ENCODE measurements at places on chromosomes 16 and 17.

DNA sequence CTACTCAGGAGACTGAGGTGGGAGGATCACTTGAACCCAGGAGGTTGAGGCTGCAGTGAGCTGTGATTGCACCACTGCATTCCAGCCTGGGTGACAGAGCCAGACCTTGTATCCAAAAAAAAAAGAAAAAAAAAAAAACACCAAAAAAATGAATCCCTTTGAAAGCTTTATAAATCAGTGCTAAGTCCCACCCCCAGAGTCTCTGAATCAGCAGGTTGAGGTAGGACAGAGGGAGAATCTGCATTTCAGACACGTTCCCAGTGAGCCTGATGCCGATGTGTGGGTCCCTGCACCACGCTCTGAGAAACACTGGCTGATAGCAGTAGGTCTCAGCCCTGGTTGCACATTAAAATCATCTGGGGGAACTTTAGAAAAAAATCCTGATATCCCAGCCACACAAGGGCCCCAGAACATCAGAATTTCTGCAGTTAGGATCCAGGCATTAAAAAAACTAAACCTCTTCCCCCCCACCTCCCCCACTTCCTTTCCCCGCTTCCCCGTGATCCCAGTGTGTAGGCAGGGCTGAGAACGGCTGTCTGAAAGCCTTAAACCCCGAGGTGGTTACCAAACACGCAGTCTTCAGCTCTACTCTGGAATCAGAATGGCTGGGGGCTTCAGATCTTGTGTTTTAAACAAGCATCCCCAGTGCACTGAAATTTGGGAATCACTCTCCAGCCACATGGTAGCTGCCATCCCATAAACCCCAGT is 27.3 kb upstream of the GPRC5B start:
- DNase-seq = no peak

DNA sequence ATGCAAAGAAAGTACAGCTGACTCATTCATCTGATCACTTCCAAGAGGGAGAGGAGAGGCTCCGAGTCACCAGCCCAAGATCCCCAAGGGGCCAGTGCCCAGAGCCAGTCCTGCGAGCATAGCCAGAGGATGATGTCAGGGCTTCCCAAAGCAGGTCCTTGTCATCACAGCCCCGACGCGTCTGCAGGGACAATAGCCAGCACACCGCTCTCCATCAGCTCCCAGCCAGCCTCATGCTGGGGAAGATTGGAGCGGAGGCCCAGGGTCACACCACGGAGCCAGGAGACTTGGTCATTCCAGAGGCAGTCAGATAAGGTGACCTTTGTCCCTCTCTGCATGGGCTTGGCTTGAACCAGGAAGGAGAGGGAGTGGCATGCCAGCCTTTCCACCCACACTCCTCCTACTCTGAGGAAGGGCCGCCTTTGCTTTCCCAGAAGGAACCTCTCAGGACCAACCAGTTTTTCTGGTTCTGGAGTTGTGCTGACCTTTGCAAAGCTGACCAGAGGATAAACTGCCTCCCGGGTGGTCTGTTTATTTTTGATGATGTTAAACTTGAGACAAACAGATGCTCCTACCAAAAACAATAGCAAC is 58.3 kb upstream of the ARHGAP44 start:
- peak; percentile 78 for DNase-seq

GRCh38 chr16:20001856-20002707 is 71.6 kb downstream of the GPR139 start:
- DNase-seq = no peak

DNA sequence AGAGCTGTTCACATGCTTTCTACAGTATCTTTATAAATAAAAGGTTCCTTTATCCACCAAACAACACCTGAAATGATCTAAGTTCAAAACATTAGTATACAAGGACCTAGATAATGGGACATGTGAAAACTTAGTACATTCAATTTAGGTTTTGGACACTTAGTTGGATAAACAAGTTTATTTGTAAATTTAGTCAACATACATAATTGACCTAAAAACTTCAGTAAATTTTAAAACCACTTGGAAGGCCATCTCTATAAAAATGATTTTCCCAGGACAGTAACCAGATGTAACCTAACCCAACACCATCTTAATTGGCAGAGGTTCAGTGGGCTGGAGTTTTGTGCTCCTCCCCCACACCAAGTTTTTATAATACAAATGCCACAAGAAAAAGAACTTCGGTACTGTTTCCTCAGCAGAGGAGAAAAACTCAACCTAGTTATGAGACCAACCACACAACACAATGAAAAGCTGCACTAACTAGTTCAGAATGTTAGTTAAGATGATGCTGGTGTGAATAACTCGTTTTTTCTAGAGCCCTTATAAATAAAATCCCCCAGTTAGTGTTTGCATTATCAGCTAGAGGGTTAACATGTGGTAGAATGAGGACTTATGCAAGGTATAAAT is 7.2 kb upstream of the UNK start:
- no peak for DNase-seq

DNA sequence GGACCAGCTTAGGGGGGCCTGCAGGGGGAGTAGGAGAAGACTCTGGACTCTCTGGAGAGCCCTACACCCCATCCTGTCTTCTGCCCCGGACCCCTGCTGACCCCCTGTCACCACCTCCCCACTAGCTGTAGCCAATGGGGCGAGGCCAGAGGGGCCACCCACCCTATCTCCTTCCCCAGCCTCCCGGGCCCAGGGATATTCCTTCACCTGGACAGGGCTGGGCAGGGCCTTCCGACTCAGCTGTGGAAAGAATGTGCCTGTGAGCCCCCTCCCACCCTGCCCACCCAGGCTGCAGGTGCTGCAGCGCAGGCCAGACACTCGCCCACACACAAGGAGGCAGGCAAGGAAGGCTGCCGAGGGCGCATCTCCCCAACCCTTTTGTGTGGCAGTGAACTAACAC is 23.0 kb downstream of the TSPOAP1 start:
- no peak for DNase-seq

DNA sequence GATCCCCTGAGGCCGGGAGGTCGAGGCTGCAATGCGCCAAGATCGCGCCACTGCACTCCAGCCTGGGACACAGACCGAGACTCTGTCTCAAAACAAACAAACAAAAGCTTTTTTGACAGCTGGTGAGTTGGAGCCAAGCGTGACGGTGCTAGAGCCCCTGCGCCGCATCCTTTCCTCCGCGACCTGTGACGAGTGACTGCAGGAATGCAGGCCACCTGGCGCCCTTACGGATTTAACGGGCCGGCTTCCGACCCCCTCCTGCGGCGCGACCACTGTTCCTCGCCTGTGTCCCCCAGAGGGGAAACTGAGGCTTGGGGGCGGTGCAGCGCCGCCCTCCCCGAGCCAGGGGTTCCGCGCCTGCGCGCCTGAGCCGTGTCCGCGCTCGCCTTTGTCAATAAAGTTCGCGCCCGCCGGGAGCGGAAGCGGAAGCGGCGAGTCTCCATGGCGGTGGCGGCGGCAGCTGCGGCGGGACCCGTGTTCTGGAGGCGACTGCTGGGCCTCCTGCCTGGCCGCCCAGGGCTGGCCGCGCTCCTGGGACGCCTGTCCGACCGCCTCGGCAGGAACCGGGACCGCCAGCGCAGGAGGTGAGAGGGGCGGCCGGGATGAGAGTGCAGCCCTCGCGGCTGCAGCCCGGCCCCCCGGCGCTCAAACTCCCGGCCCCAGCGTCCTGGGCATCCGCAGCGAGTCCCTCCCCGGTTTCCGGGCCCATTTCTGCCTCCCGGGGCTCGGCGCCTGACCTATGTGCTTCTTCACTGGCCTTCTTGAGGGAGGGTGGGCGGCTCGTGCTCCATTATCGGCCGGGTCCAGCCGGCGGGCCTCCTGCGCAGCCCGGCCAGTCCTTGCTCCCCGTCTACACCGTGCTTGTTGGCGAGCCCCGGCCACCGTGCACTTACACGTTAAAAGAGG is at the start of gene PGS1:
Gene PGS1, plus strand, starts transcription at position 425 of the 906 bp plus-strand sequence. Its CDS starts 17 bp downstream, at position 442.
- DNase-seq = peak; percentile 52

- DNase-seq = no peak
Measured at GRCh38 chr16:67516296-67517154, 12.1 kb upstream of the RIPOR1 start.

DNA sequence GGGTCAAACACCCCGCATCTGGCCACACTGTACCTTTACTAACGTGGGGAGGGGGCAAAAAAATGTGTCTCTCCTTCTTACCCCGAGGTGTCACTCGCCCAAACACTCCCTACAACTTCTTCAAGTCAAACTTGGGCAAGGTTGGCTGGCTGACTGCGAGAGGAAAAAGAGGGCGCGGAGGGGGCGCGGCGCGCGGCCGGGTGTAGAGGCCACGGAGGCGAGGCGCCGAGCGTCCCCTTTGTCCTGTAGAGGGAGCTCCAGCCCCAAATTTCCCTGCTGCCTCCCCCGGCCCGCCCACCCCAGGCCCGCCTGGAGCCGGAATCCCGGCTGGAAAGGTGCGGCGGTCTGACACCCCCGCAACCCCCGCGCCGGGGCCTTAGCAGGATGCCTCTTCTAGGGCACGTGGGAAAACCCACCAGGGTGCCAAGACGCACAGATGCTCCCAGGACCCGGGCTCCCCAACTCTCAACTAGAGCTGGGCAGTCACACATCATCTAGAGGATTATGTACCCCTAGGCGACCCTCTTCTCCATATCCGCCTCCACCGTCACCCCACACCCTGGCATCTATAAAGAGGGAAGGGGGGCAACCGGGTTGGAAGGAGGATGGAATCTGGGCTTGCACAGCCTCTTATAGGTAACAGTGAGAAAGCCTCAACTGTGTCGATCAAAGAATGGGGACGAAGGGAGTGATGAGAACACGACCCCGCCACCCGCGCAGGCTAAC is 4.2 kb downstream of the IRX3 start:
- DNase-seq = no peak

GRCh38 chr16:79081297-79082066 is 519.1 kb downstream of the MAF start:
- DNase-seq = no peak

- no peak for DNase-seq
Measured at GRCh38 chr16:53693320-53693719, 10.3 kb downstream of the RPGRIP1L start.

- no peak for DNase-seq
Measured at GRCh38 chr16:76511203-76511602, 234.0 kb downstream of the CNTNAP4 start.

DNA sequence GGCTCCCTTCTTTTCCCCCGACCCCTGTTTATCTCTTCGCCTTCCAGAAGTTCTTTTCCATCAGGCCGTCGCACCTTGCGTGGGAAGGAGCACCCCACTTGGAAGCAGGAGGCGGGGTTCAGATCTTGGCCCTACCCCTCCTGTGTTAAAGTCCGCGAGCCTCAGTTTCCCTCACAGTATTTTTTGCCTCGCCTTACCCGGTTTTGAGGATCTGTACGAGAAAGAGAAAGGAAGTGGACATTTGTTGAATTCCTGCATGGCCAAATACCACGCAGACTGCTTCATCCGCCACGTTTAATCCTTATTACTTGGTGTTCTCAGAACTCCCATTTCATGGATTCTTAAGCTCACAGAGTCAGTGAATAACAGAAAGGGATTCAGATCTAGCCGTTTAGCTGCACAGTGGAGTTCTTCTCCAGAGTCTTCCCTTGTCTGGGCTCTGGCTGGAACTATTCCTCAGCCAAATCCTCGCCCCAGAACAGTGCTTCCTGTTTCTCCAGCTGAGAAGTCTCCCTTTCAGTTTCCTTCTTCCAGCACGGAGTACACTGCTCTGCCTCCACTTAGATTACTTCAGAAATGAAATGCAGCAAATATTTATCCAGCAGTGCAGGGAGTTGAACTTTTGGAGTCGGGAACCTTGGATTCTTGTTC is 590 bp downstream of the TMEM219 start:
- no peak for DNase-seq

GRCh38 chr17:65277576-65277975 is 140.4 kb downstream of the RGS9 start:
- DNase-seq = no peak

DNA sequence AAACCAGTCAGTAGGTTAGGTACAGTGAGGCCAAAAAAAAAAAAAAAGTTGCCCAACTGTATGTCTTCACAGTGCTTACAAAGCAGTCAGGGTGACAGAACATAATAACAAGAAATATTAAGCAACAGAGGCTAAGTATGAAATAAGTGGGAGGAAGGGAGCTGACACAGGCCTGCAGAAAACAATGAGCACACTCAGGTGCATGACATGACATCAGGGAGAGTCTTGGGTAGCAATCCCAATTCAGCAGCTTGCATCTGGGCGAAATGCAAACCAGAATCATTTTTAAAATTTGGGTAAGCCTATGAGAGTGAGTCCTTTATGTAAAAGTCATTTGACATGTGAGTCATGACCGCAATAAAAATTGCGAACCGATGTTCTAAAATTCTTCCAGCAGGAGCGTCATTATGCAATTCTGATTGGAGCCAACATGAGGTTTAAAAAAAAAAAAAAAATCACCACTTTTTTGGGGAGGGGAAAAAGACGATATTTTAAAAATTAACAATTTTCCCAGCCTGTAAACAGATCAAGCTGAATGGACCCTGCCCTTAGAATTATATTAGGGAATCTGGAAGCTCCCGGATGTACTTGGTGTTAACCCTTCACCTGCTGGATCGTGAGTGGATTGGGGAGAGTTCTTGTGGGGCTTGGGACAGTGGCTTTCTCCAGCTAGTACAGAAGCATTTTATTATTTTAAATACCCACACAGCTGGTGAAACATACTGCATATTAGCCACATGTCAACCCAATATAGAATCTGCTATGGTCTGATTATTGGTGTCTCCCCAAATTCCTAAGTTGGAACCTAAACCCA is 127.9 kb downstream of the NPIPB5 start:
- no peak for DNase-seq

DNA sequence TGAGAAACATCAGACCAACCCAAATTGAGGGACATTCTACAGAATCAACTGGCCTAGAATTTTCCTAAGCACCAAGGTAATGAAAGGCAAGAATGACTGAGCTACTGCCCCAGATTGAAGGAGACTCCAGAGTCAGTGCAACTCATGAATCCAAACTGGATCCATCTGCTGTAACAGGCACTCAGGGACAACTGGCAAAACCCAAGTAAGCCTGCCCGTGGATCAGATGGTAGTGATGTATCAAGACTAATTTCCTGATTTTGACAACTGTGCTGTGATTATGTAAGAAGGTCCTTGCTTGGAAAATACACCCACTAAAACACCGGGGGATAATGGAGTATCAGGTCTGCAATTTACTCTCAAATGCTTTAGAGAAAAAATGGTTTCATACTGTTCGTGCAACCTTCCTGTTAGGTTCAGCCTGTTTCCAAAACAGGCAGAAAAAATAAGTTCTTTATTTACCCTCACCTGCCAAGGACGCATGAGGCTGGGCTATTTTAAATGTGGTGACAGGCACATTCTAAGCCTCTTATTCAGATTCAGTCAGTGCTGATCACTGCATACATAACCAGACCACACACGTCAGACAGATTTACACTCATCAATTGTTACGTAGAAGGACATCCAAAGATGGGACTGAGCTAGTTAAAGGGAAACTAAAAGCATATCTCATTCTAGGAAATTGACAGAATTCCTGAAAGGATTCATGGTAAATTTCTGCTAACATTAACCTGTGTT is 7.0 kb downstream of the MBTPS1 start:
- no peak for DNase-seq

- DNase-seq = no peak
Measured at GRCh38 chr16:4182581-4183236, 59.2 kb downstream of the SRL start.

DNA sequence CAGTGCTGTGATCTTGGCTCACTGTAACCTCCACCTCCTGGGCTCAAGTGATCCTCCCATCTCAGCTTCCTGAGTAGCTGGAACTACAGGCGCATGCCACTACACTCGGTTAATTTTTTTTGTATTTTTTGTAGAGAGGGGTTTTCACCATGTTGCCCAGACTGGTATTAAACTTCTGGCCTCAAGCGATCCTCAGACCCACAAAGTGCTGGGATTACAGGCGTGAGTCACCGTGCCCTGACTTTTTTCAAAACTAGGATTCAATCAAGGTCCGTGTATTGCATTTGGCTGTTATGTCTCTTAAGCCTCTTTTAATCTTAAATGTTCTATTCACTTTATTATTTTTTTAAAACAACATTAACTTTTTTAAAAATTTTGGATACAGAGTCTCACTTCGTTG is 4.3 kb upstream of the CCL22 start:
- DNase-seq = no peak
